ENCODE measurements at places on chromosomes 16 and 17.

DNA sequence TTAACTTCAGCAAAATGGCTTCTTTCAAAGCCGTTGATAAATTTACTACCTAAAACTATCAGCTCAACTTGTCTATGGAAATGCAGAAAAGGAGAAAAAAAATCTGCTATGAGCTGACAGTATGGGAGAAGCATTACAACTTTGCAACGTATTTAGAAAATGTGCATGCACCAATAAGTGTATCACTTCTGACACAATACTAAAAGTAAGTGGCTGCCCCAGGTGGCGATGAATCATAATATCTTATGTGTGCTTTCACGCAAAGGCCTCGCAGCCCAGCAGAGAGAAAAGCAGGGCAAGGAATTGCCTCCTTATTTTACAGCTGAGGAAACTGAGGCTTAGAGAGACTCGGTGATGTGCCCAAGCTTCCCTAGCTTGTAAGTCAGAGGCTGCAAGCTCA, 101.8 kb downstream of the SALL1 start:
- no peak for DNase-seq

DNA sequence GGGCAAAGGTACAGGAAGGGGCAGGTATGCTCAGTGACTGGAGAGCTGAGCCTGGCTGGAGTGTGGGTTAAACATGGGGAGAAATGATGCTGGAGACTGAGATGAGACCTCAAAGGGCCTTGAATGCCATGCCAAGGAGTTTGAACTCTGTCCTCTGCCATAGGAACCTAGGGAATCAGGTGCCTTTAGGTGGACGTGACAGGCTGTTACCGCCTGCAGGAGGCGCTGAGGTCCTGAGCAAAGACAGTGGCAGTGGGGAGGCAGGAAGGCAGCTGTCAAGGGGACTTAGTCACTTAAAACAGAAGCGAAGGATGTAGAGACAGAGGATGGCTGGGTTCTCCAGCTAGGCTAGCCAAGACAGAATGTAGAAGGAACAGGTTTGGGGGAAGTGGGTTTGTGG, 9.1 kb downstream of the PSMB3 start:
- DNase-seq: no peak

GRCh38 chr17:76032073-76032779, 5.1 kb upstream of the EVPL start:
- no peak for DNase-seq

DNA sequence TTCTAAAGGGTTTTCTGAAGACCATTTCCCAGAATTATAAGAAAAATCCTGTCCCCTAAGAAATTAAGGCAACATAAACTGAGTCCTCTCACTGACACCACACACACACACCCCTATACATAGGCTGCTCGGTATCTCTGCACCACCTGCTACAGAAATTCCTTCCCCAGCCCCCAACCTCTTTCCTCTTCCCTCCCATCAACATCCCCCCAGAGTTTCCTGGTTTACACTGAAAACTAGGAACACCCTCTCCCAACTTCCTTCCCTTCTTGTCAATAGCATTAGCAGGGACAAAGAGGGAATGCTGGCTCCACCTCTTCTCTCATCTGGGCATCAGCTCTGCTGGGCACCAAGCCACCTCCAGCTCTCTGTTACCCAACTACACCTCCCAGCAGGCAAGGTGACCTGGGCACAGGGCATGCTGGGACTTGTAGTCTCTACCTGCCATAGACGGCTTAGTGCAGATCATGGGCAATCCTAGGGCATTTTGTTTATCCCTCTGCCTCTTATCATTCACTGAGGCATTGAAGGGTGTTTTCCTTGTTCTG, 15.7 kb downstream of the CAVIN1 start:
- peak; percentile 70 for DNase-seq

DNA sequence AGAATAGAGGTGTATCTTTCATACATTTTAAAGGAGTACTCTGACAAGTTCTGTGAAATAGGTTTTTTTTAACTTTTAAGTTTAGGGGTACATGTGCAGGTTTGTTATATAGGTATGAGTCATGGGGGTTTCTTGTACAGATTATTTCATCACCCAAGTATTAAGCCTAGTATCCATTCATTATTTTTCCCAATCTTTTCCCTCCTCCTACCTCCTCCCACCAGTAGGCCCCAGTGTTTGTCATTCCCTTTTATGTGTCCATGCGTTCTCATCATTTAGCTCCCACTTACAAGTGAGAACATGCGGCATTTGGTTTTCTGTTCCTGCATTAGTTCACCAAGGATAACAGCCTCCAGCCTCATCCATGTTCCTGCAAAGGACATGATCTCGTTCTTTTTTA, 175.5 kb downstream of the CYB561 start:
- no peak for DNase-seq

Measured in urothelium cell line (cell line).